ENCODE measurements at places on chromosomes 6 and 20. TPM values are rescaled to one million over a fixed set of nuclear protein-coding genes. Genes with fewer than 3 reads are reported as not detected.

ZKSCAN3 gene
- total RNA-seq: 3.9 TPM

ID1 gene
- 2.4 TPM for total RNA-seq

HLA-G gene
- 1.8 TPM for total RNA-seq

TRIM15 gene
- not detected for total RNA-seq

SDC4 gene
- total RNA-seq: 382 TPM

DSTN gene
- total RNA-seq: 262 TPM

SRF gene
- 11.8 TPM for total RNA-seq

FHL5 gene
- not detected for total RNA-seq

IL17F gene
- total RNA-seq: not detected

TINAG gene
- not detected for total RNA-seq

ZNF165 gene
- 1.6 TPM for total RNA-seq

RBBP8NL gene
- 2.4 TPM for total RNA-seq

CDH4 gene
- total RNA-seq: under 0.01 TPM

PTCHD4 gene
- total RNA-seq: 17.7 TPM

SMPDL3A gene
- total RNA-seq: 19.6 TPM

NMBR gene
- not detected for total RNA-seq

EPHA7 gene
- under 0.01 TPM for total RNA-seq

PKIB gene
- total RNA-seq: 2.4 TPM

ADGRF5 gene
- total RNA-seq: 13.7 TPM

HAO1 gene
- not detected for total RNA-seq

PPARD gene
- 7.1 TPM for total RNA-seq

TRIM40 gene
- total RNA-seq: not detected

TREM2 gene
- total RNA-seq: not detected

ALDH8A1 gene
- 0.11 TPM for total RNA-seq

LAMP5 gene
- not detected for total RNA-seq

FOXS1 gene
- total RNA-seq: not detected

EFCAB8 gene
- total RNA-seq: not detected

HCRTR2 gene
- total RNA-seq: 0.39 TPM

COQ3 gene
- 1.6 TPM for total RNA-seq

GTF3C6 gene
- total RNA-seq: 22.0 TPM

MYMX gene
- not detected for total RNA-seq

TDRD6 gene
- total RNA-seq: under 0.01 TPM

TCP11 gene
- total RNA-seq: 1.6 TPM

MUC21 gene
- not detected for total RNA-seq

BCAS1 gene
- total RNA-seq: 0.11 TPM

LTB gene
- total RNA-seq: not detected

NT5DC1 gene
- 5.9 TPM for total RNA-seq

TRIM31 gene
- total RNA-seq: 0.11 TPM

KCNK5 gene
- total RNA-seq: not detected

TNNC2 gene
- not detected for total RNA-seq

Data from placental epithelial cell (primary cell).